NCI-H1694 (cell line): ENCODE measurements at places on chromosomes 5 and 9.

- DNase-seq, result no peak
Measured at GRCh38 chr9:116927726-116928125, 240.6 kb downstream of the TRIM32 start.

GRCh38 chr5:146785065-146785464, 93.5 kb downstream of the PPP2R2B start:
- DNase-seq, result no peak

DNA sequence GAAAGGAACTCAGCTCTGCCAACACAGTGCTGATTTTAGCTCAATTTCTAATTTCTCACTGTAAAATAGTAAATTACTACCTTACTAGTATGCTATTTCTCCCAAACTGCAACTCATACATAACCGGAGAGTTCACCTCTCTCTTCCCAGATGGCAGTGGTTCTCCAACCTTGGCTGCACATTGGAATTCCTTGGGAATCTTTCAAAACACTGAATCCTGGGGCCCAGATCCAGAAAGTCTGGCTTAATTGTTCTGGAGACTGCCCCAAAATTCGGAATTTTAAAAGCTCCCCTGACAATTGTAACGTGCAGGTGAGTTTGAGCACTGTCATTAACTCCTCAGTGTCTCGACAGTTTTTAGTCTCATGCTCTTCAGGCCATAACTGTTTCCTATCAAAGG, 100.3 kb downstream of the SLC1A3 start:
- no peak for DNase-seq

GRCh38 chr9:35203528-35203927, 41.7 kb downstream of the UNC13B start:
- DNase-seq, result no peak

- DNase-seq, result no peak
Measured at GRCh38 chr5:151675611-151676313, 11.0 kb downstream of the SPARC start.

DNA sequence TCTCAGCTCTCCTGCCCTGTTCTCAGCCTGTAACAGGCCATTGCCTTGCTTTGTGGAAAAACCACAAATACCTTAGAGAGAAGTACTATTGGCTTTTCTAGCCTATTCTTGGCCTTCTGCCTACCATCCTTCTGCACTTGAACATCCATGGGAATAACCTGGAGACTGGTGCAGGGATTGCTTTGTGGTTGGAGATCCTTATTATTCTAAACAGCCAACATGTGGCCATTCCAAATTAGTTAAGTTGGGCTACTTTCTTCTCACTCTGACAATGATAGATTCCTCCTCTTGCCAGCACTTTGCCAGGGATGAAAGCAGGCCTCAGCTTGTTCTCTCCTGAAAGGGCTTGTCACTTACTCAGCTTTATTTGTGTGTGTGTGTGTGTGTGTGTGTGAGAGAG, 240.4 kb downstream of the GLIS3 start:
- DNase-seq, result no peak

DNA sequence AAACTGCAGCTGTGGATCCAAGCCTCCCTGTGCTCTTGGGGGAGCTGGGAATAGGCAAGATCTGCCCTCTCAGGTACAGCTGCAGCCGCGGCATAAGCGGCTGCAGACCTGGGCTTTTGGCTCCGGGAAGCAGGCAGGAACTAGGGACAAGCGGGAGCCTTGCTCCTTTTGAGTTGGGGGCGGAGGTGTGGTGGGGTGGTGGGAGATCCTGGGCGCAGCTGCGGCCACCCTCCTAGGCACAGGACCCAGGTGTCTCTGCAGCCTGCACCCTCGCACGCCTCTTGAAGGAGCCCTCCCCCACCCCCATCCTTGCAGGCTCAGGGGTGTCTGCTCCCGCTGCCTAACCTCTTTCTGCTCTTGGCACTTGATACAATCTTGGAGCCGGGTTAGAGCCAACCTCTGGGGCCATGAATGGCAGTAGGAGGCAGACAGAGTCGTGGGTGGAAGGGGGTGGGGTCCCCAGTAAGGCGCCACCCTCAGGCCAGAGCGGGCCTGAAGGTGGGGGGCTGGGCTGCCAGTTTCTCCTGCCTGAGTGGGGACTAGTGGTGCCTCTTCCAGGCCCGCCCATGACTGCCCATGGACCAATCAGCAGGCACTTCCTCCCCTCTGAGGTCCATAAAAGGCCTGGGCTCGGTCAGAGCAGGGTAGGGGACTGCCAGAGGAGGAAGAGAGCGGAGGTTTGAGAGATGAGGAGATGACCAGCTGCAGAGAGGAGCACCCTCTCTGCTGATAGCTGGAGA, 267.6 kb upstream of the TNC start:
- no peak for DNase-seq

DNA sequence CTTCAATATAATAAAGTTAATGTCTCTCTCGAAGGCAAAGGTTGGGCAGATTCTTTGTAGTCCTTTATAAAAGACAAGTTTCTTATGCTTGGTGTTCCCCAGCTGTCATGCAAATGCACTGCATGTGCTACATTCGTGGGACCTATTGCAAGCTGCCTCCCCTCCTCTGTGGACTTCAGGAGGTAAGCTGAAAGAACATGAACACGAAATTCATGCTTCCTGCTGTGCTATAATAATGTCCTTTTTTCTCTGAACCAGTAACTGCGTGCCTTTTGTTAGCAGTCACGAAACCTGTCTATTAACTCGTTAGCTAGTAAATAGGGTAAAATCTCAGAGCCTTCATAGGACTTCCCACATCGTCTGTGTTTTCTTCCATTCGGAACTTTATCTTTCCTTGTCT, 363.5 kb downstream of the CDH9 start:
- DNase-seq, result no peak

DNA sequence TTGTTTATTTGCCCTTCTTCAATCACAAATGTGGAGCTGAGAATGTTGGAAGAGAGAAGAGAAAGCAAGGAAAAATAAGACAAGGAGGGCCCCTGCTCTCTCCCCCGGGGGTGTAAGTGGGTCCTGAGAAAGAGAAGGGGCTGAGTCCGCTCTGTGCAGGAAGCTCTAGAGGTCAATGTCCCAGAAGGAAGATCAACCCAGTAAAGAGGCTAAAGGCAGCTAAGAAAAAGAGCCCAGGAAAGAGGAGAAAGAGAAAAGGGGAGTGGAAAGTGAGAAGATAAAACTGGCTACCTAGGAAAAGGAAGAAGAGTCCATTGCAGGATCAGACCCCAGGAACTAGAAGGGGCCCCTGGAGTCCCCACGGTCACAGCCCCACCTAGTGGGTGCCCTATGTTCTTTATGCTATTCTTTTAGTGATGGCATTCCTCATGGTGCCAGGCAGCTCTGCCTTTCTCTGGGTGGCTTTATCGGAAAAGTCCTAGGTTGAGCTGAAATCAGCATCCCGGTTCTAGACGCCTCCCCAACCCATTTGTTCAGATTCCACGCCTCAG, 583.4 kb downstream of the ACTL7B start:
- peak; percentile 74 for DNase-seq

DNA sequence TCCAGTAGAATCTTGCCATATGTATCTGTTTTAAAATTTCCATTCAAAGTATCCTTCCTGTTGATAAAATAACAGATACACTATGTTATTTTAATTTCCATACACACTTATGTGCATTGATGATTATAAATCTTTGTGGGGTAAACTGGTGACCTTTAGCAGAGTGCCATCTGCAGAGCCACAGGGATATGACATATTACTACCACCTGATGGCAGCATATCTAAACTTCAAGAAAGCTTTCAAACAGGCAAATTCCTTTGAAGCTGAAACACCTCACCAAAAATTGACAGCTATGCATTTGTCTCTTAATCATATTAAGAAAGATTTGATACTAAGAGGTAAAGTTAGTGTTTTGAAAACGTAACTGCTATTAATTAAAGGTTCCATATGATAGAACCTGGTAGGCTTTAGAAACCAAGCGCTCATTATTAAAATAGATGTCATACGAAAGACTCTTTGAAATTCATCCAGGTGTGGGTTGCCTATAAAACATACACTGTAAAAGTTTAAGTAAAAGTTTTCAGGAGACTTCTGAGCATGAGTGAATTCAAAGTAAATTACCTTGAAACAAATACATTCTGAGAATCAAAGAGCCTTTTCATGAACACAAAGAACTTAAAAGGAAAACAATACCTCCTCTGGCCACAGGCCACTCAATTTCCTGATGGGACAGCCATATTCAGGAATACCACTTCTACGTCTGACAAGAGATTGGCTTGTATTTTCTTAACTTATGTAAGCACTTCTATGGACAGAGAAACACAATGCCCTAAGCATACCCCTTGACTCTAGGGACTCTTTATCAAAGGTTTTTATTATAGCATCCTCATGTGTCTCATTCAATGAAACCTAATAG, 93.3 kb downstream of the KIAA0825 start:
- DNase-seq, result peak; percentile 20

GRCh38 chr5:135269199-135269598, 129.8 kb downstream of the MACROH2A1 start:
- no peak for DNase-seq

DNA sequence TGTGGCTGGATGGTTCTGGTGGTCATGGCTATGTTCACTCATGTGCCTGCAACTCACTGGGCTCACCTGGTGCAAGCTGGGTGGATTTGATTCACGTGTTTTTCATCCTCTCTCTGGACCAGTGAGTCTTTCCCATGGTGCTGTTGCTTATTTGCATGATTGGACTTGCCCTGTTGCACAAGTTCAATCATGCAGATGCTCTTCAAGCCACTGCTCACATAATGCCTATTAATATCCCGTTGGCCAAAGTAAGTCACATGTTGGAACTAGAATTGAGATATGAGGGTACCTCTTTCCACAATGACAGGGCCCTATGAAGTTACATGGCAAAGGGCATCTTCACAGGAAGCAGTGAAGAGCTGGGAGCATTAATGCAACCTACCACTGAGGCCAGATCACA, 26.5 kb upstream of the MROH2B start:
- DNase-seq, result peak; percentile 26

DNA sequence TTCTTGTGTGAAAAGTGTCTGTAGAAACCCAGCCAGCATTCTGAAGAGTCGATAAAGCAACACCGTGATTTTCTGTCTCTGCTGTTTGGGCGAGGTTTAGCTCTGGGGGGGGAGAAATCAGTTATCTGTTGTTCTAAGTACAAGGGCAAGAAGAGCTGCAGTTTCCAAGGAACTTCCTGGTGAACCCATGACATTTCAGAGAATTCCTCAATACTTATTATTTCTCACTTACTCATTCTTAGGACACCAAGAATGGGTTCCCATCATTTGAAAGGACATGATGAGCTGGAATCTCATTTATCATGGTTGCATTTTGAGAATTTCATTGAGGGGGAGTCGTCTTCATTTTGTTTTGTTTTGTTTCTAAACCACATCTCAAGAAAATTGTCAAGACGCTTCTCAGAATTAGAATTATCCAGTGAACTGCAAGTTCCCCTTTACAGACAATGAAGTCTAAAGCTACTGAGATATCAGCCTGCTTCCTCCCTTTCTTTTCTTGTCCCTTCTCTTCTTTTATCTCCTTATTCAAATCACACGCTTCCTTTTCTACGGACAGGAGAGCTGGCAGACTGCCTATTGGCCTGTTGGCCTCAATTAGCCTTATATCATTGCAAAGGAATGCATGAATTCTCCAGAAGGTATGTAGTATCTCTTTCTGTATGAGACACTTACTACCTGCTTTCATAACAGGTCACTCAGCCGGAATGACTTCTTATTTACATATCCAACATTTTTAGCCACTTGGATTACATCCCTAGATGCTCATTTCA, 53.7 kb downstream of the ZNF462 start:
- DNase-seq, result no peak

DNA sequence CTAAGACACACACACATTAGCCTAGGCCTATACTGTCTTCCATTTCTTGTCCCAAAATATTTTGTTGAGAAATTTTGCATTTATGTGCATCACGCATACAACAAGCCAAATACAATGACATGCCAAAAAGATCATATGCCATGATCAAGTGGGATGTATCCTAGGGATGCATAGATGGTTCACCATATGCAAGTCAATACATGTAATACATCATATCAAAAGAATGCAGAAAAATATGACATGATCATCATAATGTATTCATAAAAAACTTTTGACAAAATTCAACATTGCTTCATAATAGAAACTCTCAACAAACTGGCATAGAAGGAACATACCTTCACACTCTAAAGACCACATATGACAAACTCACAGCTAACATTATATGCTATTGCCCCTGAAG, 5.8 kb upstream of the FAM81B start:
- no peak for DNase-seq

GRCh38 chr5:116575326-116576052, 866 bp upstream of the SEMA6A start:
- no peak for DNase-seq

DNA sequence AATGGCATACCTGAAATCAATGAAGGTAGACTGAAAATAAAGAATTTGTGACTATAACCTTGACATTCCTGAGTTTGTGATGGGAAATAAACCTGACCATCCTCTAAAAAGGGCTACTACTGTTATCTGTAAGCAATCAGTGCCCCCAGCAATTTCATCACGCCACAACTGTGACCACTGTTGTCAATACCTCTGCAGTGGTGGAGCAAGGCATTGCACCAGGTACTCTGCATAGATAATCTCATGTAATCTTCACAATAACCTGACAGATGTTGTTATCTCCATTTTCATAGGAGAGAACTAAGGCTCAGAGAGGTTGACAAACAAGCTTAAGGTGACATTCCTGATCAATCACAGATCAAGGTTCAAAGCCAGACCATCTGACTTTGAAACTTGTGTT, 38.5 kb upstream of the FRRS1L start:
- DNase-seq, result no peak

- DNase-seq, result peak; percentile 35
Measured at GRCh38 chr5:891837-892393, 686 bp downstream of the BRD9 start.

- no peak for DNase-seq
Measured at GRCh38 chr9:71763832-71764231, 4.5 kb downstream of the CEMIP2 start.

DNA sequence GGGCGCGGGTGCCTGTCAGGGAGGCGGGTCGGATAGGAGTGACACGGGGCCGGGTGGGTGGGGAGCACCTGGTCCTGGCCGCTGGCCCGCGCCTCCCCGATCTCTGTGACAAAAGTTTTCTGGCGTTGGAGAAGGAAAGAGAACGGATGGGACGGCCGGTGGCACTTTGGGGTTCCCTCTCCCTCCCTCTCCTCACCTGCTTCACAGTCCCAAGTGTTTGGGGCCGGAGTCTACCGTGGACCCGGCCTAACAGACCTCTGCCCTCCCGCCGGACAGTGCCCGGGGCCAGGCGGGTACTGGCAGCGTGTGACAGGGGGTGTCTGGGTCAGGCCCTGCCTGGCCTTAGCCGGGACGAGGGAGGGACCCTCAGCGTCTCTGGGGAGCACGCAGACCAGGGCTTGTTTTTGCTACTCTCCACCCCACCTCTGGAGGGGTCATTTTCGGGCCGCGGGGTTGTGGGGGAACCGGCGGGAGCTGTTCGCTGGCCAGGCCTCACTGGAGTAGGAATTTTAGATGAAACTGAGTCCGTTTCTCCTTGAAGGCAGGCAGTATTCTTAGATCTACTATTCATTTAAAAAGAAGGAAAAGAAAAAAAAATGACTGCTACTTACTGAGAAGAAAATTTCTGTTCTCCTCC, 1.7 kb downstream of the PRDM6 start:
- no peak for DNase-seq
